CD4-positive, alpha-beta T cell treated with Interleukin-10 for 1 hour (primary cell): ENCODE measurements at places on chromosomes 2 and 18.

GRCh38 chr2:8861797-8862196 is 24.4 kb upstream of the KIDINS220 start:
- no peak for DNase-seq

DNA sequence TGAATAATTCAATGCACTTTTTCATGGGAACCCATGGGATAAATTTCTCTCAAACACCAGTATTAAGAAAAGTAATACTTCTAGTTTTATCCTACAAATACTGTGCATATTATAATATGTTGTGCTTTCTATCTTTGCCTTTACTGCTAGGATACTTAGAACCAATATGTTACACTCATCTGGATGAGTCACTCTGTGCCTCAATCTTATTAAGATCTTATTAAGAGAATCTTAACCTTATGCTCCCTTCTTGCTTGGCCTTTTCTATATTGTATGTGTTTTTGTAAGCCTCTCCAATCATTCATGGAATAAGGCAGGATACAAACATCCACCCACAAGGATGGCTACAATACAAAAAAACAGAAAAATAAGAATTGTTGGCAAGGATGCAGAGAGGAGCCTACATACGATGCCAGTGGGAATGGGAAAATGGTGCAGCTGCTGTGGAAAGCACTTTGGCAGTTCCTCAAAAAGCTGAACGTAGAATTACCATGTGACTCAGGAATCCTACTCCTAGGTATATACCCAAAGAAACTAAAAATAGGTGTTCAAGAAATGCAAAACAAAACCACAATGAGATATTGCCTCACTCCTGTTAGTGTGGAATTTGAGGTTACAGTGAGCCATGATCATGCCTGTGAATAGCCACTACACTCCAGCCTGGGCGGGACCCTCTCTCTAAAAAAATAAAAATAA is 10.7 kb upstream of the TWSG1 start:
- DNase-seq: no peak

GRCh38 chr2:86783615-86784339 is 6.9 kb downstream of the CD8A start:
- no peak for DNase-seq

DNA sequence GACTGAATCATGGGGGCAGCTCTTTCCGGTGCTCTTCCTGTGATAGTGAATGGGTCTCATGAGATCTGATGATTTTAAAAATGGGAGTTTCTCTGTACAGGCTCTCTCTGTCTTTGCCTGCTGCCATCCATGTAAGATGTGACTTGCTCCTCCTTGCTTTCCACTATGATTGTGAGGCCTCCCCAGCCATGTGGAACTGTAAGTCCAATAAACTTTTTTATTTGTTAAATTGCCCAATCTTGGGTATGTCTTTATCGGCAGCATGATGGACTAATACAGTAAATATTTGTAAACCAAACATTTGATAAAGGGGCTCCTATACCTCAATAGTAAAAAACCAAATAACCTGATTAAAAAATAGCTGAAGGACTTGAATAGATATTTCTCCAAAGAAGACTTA is 77.3 kb downstream of the INSIG2 start:
- no peak for DNase-seq

GRCh38 chr2:156864325-156864724 is 393.2 kb upstream of the GALNT5 start:
- DNase-seq: no peak

DNA sequence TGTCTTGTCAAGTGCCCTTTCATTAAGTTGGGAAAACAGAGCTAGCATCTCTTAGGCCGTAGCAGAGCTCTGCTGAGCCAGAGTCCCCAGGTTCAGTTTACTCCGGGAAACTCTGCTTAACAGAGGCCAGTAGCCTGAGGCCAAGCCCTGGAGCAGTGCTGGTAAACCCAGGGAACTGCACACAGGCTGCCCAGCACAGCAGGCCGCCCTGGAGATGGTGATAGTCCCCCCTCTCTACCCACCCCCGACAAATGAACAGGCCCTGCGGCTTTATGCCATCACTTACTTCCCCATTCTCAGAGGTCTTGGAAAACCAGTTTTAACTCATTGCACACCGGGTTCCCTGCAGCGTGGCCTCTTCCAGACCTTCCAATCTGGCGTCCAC is 3.5 kb downstream of the CNNM4 start:
- DNase-seq: no peak

GRCh38 chr18:35387152-35387571 is 10.0 kb upstream of the ZNF396 start:
- DNase-seq: no peak

- no peak for DNase-seq
Observed at GRCh38 chr2:191748528-191749180, 70.7 kb downstream of the NABP1 start.

- DNase-seq: no peak
Observed at GRCh38 chr2:16008331-16008850, 68.0 kb downstream of the MYCN start.

- DNase-seq: no peak
Observed at GRCh38 chr2:179106676-179107428, 56.9 kb upstream of the CCDC141 start.

- no peak for DNase-seq
Observed at GRCh38 chr2:20207051-20207450, 17.9 kb downstream of the SDC1 start.

DNA sequence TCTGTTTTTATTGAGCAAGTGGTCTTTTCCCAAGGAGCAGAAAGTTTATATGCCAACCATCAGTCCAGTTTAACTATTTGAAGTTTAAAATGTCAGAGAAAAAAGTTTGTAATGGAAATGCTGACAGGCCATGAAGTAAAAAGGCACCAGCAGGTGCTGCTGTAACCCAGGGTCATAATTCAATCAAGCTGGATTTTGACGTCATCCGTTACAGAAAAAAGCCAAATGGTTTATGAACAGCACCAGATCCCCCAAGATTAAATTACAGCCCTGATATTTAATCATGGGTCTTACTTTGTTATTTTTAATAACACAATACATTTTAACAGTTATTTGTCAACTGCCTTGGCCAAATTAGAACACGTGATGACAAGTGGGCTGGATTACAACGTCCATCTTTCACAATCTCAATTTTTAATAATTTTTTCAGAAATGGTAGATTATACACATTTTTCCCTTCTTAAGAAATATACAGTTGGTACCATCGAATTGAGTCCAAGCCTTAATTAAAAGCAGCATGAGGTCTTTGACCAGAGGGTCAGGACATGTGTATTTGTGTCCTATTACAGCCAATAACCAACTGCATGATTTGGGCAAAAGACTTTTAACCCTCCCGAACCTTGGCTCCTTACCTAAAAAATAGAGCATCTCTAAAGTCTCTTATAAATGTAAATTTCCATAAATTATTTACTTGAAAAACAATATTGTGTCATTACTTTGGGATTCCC is 10.0 kb downstream of the TCF4 start:
- DNase-seq: no peak

DNA sequence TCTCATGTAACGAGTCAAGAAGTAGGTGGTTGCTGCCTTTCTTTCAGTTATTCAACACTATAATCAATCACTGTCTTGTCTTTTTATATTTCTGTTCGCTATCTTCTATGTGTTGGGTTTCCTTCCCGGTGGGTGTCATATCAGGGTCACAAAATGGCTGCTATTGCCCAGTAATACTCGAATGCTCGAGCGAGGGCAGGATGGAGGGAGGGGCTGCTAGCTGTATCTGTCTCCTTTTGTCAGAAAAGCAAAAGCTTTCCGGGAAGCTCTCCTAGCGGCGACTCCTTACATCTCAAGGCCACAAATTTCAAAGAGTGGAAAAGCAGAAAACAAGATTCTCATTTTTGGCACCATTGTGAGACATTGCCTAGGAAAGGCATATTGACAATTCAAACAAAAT is 16.4 kb upstream of the GALNT3 start:
- DNase-seq: no peak

GRCh38 chr2:177044671-177045070 is 167.9 kb upstream of the HNRNPA3 start:
- no peak for DNase-seq

DNA sequence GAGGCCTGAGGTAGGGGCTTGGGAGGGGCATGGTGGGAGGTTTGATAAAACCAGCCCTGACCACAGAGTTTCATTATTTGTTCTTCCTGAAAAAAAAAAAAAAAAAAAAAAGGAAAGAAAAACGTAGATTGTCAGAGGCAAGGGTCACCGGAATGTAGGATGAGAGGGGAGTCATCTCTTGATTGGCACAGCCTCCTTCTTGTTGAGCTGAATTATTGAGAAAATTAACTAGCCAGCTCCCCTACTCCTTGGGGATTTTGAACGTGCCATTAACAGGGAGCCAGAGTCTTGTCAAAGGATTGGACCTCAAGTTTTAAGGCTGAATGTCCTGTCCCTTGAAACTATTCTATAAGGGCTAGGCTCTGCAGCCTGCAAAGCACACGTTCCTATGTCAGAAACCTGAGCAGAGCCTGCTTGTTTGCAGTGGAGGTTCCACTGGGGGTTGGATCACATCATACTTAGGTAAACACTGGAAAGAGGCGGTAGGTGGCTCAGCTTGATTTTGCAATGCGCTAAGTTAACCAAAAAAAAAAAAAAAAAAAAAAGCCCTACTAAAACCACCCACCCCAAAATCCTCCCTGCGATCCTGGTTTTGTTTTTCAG is 2.3 kb downstream of the INHBB start:
- no peak for DNase-seq

- DNase-seq: no peak
Observed at GRCh38 chr2:216148983-216149382, 39.8 kb downstream of the XRCC5 start.

DNA sequence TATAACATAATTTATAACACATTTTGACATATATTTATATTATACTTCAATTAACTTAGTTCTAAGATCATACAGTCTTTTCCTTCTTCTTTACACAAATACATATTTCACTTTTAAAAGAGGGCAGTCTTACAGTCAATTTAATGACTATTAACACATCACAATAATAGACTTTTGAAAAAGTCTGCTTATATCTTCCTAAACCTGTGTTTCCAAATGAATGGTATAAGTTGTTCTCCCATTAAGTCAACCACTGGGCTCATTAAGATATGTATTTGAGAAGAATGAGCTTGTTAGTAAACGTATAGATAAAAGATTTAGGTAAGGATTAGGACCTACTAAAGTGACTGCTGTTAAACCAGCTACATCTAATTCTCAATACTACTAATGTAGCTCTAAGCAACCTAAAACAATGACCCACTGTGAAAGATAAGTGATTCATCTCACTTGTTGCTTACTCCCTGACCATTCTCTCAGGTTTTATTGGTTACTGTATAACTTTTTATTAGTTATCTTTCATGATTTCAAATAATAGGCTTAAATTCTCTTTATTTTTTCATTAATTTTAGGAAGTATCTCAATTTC is 27.0 kb downstream of the SLC40A1 start:
- no peak for DNase-seq

DNA sequence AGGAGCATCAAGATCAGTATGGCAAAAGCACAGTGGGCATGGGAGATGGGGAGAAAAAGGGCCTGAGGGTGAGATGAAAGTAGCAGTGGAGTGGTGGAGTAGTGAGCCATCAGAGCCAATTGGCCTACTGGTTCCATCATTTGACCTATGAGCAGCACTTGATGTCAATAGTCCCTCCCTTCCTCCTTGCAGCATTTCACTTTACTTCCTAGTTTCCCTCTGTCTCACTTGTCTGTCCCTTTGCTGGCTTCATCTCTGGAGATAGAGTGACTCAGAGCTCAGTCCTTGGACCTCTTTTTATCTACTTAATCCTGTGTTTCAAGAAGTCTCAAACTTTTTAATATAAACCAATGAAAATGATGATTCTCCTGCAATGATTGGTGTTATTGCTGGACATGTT is 32.1 kb downstream of the FBXO48 start:
- no peak for DNase-seq

GRCh38 chr18:36821681-36822080 is 7.1 kb downstream of the TPGS2 start:
- no peak for DNase-seq

- DNase-seq: no peak
Observed at GRCh38 chr2:60811491-60812375, 55.7 kb downstream of the PAPOLG start.

- no peak for DNase-seq
Observed at GRCh38 chr2:196249860-196250259, 78.5 kb upstream of the STK17B start.

DNA sequence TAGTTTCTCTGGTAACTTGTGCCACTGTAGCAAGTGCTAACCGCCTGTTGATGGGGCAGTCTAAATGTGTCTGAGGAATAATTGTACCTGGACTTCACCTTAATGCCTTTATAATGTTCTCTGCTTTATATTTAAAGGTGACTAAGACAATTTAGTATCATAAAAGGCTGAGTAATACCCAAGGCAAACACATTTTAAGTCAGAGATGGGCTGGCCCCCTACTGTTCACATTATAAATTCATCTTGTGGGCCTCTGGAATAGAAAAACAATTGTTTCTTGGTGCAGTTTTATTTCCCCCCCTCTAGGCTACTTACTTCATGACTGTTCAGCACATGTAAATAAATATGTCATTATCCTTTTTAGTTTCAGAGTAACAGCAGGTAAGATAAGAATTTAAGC is 559.3 kb upstream of the PIK3C3 start:
- DNase-seq: no peak

GRCh38 chr2:98946855-98947254 is 10.8 kb upstream of the CRACDL start:
- DNase-seq: no peak

DNA sequence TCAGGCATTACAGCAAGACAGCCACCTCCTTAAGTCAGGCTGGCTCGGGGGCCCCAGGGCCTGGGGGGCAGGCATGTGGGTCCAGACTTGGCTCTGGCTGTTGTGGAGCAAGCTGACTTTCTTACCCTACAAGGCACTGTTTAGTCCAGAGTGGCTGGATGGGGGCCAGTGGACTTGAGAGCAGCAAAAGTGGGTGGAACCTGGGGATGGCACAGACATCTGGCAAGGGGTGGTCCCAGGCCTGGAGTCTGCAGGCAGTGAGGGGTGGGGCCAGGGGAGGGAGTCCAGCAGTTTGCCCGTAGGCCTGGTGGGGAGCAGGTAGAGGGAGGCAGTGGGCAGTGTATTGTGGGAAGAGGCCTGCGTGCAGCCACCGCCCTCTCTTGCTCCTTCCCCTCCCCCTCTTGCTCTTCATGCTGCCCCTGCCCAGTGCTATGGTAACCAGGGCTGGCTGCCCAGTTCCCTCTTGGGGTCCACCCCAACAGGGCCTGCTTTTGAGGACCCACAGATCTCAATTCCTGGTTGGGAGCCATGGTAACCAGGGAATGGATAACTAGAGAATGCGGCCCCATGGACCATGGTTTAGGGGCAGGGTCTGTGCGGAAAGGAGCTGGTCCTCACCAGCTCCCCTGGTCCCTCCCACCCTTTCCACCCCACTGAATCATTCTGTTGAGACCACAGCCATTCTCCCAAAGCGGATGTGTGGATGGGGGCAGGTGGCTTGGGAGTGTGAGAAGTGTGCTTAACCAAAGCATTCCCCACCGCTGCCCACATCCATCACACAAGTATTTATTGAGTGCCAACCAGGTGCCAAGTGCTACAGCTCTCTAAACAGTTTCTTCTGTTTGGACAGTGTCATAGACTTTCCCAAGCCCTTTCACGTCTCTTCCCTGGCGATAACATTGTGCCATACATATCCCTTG is 19.3 kb downstream of the SPEG start:
- DNase-seq: no peak

- no peak for DNase-seq
Observed at GRCh38 chr18:58407263-58407648, 221.6 kb downstream of the ALPK2 start.
